ENCODE measurements at places on chromosomes 3 and 15.
A peak's percentile ranks its signal among the peaks of the same experiment; 100 is the strongest.

DNA sequence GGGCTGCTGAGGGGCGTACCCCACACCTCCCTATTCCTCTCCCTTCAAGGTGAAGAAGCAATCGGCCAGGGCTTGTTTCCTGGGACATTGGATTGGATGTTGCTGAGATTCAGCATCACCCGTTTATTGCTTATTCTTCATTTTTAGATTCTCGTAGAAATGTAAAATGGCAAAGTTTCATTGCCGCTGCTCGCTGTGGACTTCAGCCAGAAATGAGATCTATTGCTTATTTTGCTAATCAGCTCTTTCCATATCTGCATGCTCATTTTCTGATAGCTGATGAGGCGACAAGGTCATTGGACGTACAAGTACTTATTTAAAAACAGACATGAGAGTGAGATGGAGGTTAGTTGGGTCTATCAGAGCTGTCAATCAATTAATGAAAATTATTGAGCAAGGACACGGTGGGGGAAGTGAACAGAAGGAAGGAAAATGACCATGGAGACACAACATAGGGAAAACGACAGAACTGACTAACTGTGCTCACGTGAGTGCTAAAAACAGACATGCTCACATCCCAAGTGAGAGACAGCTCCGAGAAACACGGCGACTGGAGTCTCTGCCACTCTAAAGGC lies 471.2 kb downstream of the NR2F2 start:
- DNase-seq = no peak

- no peak for DNase-seq
Measured at GRCh38 chr3:71035314-71035713, 548.2 kb downstream of the FOXP1 start.

- no peak for DNase-seq
Measured at GRCh38 chr15:63908281-63908680, 74.5 kb upstream of the HERC1 start.

- DNase-seq = no peak
Measured at GRCh38 chr3:146148468-146148931, 12.5 kb downstream of the PLOD2 start.

GRCh38 chr15:61327019-61327631 lies 98.0 kb upstream of the RORA start:
- DNase-seq = no peak

- no peak for DNase-seq
Measured at GRCh38 chr3:65151666-65152065, 463.9 kb upstream of the ADAMTS9 start.

- no peak for DNase-seq
Measured at GRCh38 chr15:57611938-57612337, 20.2 kb downstream of the MYZAP start.

DNA sequence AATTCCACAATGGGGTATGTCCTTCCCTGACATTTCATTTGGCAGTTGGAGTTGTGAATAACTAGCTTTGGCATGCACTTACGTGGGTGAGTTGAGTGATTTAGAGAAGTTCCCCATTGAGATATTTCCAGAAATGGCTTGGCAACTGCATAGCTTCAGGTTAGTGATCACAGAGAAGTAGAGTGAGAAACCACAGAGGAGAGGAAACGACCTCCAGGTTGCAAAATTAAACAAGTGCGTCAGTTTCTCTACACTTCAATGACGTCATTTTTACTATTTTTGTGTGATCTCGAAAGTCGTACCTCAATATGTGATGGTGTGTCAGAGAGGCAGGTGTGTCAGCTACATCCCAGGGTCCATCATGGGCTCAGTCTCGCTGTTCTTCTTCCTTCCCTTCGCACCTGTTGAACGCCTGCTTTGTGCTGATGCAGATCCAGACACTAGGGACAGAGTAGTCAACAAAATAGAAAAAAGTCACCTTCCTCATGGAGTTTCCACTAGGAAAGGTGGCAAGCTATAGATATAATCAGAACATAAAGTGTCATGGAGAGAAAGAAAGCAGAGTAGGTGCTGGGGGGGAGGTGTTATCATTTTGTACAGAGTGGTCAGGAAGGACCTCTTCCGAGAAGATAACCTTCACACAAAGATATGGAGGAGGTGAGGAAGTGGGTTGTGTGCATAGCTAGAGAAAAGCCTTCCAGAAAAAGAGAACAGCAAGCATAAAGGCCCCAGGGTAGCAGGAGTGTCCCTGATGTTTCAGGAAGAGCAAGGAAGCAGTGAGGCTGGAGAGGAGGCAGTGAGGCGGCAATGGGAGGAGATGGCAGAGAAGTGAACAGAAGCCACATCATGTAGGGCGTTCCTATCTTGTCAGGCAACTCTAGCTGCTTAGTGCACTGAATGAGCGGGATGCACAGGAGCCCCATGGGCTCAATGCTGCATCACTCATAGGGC lies 75.6 kb downstream of the MCTP2 start:
- peak; percentile 26 for DNase-seq

- DNase-seq = no peak
Measured at GRCh38 chr3:188926111-188926510, 245.7 kb upstream of the TPRG1 start.

DNA sequence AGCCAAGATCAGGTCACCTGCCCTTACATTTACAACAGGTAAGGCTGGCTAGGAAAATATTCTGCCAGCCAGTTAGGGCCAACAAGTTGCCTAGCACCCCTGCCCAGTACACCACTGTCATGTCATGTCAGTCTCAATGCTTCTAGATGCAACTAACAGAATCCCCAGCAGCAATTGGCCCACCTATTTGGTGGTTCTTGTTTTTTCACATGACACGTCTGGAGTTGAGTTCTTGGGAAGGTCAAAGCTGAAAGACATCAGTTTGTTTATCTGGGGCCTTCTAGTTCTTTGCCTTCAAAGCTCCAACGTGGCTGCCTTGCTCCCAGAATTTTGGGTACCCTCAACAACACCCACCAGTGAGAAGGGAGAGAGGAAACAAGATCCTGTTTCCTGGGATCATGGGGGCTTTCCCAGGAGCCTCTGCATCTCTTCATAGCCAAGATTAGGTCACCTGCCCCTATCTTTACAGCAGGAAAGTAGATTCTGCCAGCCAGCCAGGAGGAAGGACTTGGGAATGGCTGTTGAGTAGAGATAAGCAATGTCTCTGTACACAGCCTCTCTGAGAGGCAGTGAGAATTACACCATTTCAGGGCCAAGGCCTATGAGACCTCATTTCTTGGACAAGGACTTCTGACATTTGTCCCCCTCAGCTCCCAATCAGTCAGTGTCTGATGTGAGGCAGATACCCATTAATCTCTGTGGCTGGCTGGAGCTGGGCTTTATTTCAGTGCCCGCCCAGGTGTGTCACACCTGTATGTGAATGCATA lies 8.6 kb downstream of the GPX1 start:
- no peak for DNase-seq

DNA sequence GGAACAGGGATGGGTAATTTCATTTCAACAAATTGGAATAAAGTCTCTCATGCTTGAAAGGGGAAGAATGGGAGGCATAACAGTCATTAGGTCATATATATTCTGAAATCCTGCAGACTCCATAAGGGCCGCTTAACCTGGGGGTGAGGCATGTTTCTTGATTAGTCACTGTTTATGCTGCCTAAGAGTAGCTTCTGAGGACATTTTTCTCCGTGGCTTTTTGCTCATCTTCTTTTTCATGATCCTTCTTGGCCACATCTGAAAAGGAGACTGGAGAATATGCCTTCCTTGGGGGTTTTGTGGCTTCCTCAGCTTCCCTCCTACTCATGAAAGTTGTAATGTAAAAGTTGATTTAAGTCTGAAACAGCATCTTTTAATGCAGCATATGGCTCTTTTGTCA lies 20.0 kb upstream of the CFAP20DC start:
- DNase-seq = no peak

DNA sequence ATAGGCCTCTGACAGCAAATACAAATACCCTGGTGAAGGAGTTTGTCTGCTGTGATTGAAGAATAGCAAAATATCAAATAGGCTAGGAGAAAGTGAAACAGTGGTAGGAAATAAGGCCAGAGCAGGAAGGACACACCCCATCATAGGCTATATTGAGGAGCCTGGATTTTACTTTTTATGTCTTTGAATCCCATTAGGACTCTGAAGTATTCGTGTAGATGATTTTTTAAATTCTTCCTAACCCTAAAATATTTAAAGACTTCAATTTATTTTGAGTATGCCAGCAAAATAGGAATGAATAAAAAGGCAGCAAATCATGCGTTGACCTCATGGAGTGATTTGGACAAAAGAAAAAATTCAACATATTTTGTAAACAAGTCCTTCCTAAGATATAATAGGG lies 562.8 kb downstream of the NAALADL2 start:
- no peak for DNase-seq

DNA sequence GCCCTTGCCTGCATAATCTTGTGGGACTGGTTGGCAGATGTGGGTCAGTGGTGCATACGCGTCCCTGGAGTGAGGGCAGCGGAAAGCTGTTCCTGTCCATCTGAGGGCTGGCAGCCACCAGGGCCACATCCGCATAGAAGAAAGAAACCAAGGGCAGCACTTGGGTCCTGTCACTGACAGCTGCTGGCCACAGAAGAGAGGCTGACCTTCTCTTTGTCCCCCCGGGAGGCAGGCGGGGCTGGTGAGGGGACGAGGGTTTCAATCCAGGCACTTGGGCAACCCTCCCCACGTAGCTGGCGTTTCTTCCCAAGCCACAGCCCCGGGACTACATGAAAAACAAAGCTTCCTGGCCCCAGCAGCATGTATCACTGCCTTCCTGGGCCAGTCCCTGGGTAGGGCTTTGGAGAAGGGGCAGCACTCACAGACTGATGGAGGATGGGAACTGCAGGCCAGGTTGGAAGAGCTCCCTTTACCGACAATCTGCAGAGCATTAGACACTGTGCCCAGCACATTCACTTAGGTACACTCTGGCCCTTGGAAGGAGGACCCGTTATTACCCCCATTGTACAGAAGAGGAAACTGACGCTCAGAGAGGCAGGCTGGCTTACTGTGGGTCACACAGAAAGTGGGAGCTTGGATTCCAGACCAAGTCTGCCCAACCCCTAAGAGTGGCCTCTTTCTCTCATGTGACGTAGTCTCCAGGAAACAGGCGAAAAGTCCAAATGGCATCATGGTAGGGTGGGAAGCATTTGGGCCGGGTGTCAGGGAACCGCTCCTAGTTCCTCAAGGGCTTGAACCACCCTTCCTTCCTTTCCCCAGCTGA lies 78.8 kb upstream of the SLC6A6 start:
- DNase-seq = no peak

DNA sequence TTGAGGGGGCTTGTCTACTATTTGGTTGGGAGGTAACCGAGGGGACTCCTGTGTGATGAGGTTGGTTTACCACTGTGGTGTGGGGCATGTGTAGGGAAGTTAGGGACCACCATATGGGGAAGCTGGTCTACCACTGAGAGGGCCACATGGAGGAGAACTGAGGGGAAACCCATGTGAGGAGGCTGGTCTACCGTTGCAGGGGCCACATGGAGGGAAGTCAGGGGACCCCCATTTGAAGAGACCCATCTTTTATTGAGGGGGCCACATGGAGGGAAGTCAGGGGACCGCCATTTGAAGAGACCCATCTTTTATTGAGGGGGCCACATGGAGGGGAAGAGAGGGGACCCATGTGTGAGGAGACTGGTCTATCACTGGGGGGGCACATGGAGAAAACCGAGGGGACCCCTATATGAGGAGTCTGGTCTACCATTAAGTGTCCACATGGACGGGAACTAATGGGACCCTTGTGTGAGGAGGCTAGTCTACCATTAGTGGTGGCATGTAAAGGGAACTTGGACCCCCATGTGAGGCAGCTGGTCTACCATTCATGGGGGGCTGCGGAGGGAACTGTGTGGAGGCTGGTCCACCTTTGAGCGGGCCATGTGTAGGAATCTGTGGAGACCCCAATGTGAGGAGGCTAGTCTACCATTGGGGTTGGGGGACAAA lies 165.5 kb downstream of the FBLN2 start:
- no peak for DNase-seq

GRCh38 chr3:186360779-186361178 lies 1.3 kb downstream of the DGKG start:
- DNase-seq = no peak

- DNase-seq = no peak
Measured at GRCh38 chr3:149702691-149703441, 45.0 kb upstream of the WWTR1 start.

DNA sequence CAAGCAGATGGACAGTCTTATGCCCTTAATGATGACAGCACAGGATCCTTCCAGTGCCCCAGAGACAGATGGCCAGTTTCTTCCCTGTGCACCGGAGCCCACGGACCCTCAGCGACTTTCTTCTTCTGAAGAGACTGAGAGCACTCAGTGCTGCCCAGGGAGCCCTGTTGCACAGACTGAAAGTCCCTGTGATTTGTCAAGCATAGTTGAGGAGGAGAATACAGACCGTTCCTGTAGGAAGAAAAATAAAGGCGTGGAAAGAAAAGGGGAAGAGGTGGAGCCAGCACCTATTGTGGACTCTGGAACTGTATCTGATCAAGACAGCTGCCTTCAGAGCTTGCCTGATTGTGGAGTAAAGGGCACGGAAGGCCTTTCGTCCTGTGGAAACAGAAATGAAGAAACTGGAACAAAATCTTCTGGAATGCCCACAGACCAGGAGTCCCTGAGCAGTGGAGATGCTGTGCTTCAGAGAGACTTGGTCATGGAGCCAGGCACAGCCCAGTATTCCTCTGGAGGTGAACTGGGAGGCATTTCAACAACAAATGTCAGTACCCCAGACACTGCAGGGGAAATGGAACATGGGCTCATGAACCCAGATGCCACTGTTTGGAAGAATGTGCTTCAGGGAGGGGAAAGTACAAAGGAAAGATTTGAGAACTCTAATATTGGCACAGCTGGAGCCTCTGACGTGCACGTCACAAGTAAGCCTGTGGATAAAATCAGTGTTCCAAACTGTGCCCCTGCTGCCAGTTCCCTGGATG lies 198.7 kb downstream of the AKAP13 start:
- DNase-seq = no peak

GRCh38 chr3:43155464-43156121 lies 49.7 kb upstream of the POMGNT2 start:
- no peak for DNase-seq

GRCh38 chr3:56012721-56013120 lies 455.5 kb downstream of the ERC2 start:
- no peak for DNase-seq

- no peak for DNase-seq
Measured at GRCh38 chr3:133113927-133114597, 75.9 kb downstream of the TMEM108 start.

GRCh38 chr3:122052968-122053367 lies 2.2 kb upstream of the CD86 start:
- DNase-seq = no peak

DNA sequence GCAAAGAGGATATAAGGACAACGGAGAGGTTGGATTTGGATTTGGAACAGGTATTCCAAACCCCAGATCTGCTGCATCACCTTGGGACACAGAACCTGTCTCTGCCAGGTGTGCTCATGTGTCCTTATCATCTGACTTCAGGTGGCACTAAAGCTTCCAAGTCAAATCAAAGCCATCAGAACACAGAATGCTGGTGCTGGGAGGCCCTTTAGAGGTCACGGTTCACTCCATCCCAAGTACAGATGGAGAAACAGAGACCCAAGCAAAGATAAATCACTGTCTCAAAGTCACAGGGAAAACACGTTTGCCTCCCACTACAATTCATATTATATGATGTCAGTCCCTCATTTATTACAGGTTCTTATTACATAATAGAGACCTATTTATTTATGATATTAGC lies 72.8 kb downstream of the HES1 start:
- no peak for DNase-seq

GRCh38 chr3:174352227-174352626 lies 506.9 kb upstream of the NAALADL2 start:
- no peak for DNase-seq

- DNase-seq = no peak
Measured at GRCh38 chr15:67175643-67176071, 78.8 kb downstream of the AAGAB start.

- DNase-seq = no peak
Measured at GRCh38 chr3:194951931-194952582, 266.4 kb downstream of the FAM43A start.

- DNase-seq = no peak
Measured at GRCh38 chr15:82921242-82921641, 31.3 kb downstream of the HOMER2 start.
